ENCODE measurements at places on chromosomes 4 and X.

GRCh38 chrX:119008110-119008744 lies 33.8 kb downstream of the LONRF3 start:
- peak; percentile 7 for DNase-seq

- no peak for DNase-seq
Observed at GRCh38 chr4:147236806-147237205, 244.1 kb upstream of the EDNRA start.

DNA sequence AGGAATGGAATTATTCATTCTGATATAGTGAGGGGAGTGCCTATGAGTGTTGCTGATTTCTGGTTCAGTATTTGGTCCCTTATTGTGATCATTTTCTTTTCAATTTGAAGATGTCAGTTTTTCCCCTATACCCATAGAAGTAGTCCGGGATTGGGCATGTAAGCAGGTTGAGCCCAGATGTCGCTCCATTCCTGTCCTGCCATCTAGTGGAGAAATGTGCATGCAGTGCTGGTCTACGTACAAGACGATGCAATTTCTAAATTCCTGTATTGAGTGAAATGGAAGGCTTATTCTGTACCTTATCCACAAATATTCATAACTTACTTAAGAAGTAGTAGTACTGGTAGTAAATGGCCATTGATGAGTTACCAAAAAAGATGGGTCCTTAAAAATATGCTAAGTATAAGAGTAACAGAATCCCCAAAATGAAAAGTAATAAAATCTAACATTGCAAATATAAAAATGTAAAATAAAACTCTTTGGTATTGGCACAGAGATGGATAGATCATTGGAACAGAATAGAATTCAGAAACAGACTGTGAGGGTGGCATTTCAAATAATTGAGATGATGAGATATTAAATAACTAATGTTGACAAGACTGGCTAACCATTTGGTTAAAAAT lies 60.9 kb downstream of the UGT8 start:
- peak; percentile 37 for DNase-seq

- DNase-seq: peak; percentile 16
Observed at GRCh38 chr4:67549123-67549522, 3.8 kb upstream of the CENPC start.

DNA sequence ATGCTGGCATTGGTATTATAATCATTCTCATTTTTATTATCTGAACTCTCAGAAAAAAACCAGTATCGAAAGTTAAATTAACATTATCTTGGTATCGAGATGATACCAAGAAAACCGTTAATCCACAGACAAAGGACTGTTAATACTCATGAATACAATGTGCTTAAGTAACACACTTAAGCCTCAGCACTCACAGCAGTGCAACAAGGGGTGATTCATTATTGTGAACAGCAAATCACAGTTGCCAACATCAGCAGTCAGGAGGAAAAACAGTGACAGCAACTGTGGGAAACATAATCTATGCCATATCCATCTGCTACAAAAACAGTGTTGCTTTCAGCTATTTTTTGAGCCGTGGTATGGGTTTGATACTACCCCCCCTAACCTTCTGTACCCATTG lies 210.9 kb upstream of the ATOH1 start:
- DNase-seq: no peak

- DNase-seq: no peak
Observed at GRCh38 chr4:187685247-187685646, 310.3 kb upstream of the ZFP42 start.

- DNase-seq: no peak
Observed at GRCh38 chr4:8296491-8296890, 26.9 kb downstream of the HTRA3 start.

DNA sequence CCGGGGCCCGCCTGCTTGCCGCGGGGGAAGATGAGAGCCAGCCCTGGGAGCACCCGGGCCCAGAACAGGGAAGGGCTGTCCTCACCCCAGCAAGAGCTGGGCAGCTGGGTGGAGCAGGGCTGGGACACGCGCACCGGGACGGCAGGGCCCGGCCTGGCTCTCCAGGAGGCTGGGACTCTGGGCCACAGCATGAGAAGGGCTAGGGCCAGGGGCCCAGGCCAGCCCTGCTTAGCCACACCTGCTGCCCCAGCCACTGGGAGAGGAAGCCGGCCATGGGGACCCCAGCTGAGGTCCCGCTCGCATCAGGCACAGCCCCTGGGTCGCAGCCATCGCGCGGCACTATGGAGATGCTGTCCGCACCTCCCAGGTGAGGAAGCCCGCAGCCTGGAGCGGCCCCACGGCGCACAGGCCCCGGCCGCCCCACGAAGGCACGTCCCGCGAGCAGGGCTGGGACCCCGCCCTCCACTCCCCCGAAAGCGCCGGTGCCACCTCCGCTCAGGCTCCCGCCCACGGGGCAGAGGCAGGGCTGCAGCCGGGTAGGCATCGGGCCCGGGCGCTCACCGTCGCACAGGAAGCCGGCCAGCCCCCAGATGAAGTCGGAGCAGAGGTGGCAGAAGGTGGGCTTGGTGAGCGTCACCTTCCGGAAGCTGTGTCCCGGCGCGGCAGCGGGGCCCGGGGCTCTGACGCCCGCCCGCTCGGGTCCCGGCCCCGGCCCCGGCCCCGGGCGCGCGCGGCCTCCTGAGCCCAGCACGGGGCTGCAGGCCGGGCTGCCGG lies 531 bp downstream of the DGKQ start:
- peak; percentile 9 for DNase-seq

GRCh38 chr4:118994030-118994429 lies 105.4 kb downstream of the SYNPO2 start:
- DNase-seq: no peak

GRCh38 chrX:9677098-9677739 lies 88.4 kb downstream of the GPR143 start:
- DNase-seq: peak; percentile 31

GRCh38 chr4:66062921-66063320 lies 392.6 kb upstream of the EPHA5 start:
- no peak for DNase-seq

- peak; percentile 30 for DNase-seq
Observed at GRCh38 chrX:134144231-134144630, 92.8 kb upstream of the CCDC160 start.

- no peak for DNase-seq
Observed at GRCh38 chrX:31039327-31039711, 32.5 kb downstream of the FTHL17 start.

DNA sequence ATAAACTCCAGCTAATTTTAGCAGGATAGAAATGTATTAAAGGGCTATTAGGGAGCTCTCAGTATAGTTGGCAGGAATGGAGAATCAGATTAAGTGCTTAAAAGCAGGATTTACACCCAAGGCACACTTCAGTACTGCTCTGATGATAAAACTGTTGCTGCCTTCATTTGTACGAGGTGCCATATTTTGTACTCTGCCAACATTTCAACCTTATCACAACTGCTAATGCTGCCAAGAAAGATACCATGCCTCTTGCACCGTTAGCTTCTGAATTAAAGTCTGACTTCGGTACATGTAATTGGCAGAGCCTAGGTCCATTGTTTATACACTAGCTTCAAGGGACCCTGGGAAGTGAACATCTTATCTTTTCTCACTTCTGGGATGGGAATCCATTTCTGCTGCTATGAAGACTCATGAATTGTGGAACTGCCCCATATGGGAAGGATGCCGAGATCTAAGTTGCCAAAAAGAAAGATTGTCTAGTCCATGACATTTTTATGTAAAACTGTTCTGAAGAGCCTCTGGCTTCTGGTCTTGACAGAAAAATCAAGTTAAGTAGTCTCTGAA lies 624.0 kb upstream of the IGFBP7 start:
- no peak for DNase-seq

- no peak for DNase-seq
Observed at GRCh38 chr4:83905952-83906351, 370.0 kb downstream of the GPAT3 start.

DNA sequence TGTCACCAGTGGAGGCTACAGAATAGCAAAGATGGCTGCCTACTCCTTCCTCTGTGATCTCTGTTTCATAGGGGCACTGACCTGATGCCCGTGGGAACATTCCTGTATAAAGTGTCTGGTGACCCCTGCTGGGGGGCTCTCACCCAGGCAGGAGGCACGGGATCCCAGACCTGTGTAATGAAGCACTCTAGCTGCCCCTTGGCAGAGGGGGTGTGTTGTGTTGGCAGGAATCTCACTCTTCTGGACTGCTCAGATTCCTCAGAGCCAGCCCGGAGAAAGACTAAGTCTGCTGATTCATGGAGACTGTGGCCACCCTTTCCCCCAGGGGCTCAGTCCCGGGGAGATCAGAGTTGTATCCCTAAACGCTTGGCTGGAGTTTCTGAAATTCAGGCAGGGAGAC lies 648.3 kb downstream of the SPRY1 start:
- no peak for DNase-seq

DNA sequence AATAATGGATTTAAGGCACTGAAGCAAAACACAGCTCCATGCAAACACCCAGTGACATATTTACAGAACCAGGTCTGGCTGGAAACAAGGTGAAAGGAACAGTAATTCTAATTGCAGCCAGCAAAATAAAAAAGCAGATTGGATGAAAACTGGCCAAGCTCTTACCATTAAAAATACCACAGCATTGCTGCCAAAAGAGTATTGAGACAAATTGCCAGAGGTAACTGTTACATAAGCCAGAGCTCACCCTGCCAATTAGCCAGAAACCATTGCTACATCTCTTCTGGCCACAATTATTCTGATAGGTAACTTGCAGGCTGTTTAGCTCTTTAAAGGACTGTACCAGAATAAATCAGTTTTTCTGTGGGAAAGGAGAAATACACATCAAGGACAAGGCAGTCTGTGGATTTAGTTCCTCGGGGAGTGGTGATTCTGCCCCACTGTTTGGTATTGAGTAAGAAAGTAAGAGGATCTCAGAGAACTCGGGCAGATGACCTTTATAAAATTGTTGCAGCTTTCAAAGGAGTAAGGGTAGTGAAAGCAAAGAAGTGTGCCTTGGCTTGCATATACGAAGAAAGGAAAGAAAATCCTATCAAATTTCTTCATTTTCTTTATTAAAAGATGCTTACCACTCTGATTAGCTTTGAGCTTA lies 369.5 kb downstream of the PPP3CA start:
- DNase-seq: peak; percentile 1

DNA sequence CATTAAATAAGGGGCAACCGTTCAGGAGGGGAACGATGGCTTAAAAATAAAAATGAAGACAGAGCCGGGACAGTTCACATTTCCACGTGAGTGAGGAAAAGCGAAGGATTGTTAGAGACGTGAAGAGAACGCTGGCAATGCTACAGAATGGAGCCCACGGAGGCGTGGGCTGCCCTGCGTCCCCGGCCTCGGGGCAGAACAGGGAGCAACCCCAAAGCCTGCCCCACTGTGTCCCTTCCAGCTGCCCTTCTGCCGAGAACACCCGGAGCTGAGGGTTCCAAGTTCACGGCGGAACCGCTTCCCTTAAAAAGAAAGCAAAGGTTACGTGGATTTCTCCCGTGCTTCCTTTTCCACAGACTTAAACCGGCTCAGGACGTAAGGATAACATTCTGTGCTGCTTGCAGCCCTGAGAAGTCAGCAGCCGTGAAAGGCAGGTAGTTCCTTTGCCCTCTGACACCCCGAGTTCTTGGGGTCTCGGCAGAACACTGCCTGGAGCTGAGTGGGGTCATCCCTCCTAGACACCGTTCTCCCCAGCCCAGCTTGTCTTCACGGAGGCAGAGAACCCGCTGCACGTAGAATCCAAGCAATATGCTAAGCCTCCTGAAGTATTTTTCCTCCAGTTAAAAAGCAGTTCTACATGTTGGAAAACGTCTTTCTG lies 14.2 kb downstream of the DHRSX start:
- no peak for DNase-seq

- DNase-seq: peak; percentile 25
Observed at GRCh38 chrX:39196192-39197102, 395.2 kb downstream of the MID1IP1 start.

DNA sequence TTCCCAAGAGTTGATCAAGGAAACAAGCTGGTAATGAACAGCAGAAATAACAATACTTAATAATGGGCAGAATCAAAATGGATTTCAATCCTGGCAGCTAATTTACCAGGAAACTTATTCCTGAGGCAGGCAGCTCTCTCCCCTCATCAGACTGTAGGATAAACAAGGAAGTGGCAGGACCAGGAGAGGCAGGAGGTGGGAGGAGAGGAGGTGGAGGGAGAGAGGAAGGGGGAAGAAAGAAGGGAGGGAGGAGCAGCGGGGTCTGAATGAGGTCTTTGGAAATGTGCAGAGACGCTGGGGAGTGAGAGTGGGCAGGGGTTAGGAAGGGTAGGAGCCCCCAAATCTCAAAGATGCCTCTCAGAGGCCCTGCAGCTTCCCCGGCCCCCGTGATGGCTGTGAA lies 231.5 kb downstream of the BCOR start:
- DNase-seq: no peak

DNA sequence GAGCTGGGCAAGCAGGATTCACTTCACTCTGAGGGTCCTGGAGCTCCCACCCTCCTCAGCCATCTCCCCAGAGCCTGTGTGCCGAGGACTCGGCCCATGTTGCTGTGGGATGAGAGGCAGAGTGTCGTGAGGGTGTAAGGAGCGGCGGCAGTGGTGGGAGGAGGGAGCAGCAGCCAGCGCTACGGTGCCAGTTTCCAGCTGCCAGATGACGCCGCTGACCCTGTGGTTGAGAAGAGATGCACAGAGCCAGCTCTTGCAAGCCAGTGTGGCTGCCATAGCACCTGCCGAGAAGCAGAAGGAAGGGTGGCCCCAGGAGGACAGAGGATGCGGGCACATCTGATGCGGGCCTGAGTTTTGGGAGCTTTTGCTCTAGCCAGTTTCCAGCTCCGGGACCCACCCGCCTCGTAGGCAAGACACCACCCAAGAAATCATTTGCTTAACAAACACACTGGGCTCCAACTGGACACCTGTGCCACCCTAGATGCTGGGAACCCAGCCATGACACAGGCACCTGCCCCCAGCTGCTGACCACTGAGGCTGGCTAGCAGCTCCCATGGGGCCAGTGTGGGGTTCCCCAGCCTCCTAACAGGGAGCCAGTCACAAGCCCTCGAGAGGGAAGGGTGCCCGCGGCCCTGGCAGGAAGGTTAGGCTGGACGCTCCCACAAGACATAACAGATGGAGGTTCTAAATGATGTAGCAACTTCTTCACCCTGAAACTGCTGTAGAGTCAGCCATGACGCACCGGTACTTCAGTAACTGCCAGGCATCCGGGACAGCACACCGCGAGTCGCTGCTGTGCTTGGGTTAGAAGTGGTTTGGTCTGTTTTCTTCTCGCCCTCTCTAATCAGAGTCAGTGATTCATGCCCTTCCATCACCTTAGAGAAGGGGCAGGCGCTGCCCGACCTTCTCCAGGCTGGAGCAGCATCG lies 8.9 kb downstream of the MSANTD1 start:
- DNase-seq: no peak

GRCh38 chrX:2707334-2707760 lies 16.3 kb downstream of the CD99 start:
- peak; percentile 88 for DNase-seq

DNA sequence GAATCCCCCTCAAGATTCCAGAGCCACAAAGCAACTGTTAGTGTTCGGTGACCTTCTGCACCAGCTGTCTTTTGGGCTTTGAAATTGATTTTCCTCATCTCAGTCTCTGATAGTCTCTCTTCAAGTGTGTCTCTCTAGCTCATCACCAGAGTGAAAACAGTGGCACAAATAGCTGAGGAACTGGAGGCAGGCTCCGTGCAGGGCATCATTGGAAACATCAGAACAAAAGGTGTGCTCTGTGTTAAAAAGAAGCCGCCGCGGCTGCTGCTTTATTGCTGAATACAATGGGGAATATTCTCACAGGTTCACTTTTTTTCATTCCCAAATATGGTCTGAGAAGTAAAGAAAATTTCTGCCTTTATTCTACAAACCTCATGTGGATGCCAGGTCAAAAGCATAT lies 297.5 kb downstream of the DCTD start:
- DNase-seq: no peak

- DNase-seq: no peak
Observed at GRCh38 chr4:98802770-98803198, 126.1 kb downstream of the EIF4E start.

All from inflammatory macrophage (primary cell).